Left ventricle myocardium superior (tissue), 1 donor: ENCODE measurements at places on chromosomes 4 and X. TPM values are rescaled to one million over a fixed set of nuclear protein-coding genes. Genes with fewer than 3 reads are reported as not detected.

The CHRNA9 gene
- total RNA-seq: not detected

The SLC34A2 gene
- 0.07 TPM for total RNA-seq

The RBM10 gene
- 32.9 TPM for total RNA-seq

The GPC3 gene
- total RNA-seq: 4.2 TPM

The SMIM31 gene
- total RNA-seq: not detected

The DRP2 gene
- 0.05 TPM for total RNA-seq

The MTMR8 gene
- 0.17 TPM for total RNA-seq

The BEND2 gene
- 0.12 TPM for total RNA-seq

The UGT2A1 gene
- not detected for total RNA-seq

The CRMP1 gene
- total RNA-seq: 1.3 TPM

The H2BW2 gene
- not detected for total RNA-seq

The FRMPD4 gene
- 0.99 TPM for total RNA-seq

The EPHA5 gene
- total RNA-seq: 0.17 TPM

The MAB21L2 gene
- total RNA-seq: 0.17 TPM

The NOX1 gene
- not detected for total RNA-seq

The CEP44 gene
- 12.3 TPM for total RNA-seq

The EDA2R gene
- 1.2 TPM for total RNA-seq

The STAP1 gene
- 0.22 TPM for total RNA-seq

The TAPT1 gene
- total RNA-seq: 40.9 TPM

The IDS gene
- 88.7 TPM for total RNA-seq

The XAGE1B gene
- not detected for total RNA-seq

The CCSER1 gene
- 13.3 TPM for total RNA-seq

The PAGE2B gene
- total RNA-seq: not detected

The SORCS2 gene
- total RNA-seq: 1.5 TPM

The CHRDL1 gene
- 4.4 TPM for total RNA-seq

The CLCN4 gene
- total RNA-seq: 30.0 TPM

The MAOA gene
- 103 TPM for total RNA-seq

The CT55 gene
- not detected for total RNA-seq

The ACE2 gene
- 12.7 TPM for total RNA-seq

The GPRASP2 gene
- 13.3 TPM for total RNA-seq

The PABPC4L gene
- total RNA-seq: 0.89 TPM

The DMRTC1B gene
- not detected for total RNA-seq

The HOPX gene
- total RNA-seq: 64.8 TPM

The MAGEA9B gene
- not detected for total RNA-seq

The CXCL9 gene
- 0.35 TPM for total RNA-seq

The PNMA5 gene
- not detected for total RNA-seq

The AMER1 gene
- total RNA-seq: 4.4 TPM

The ADH1A gene
- 0.57 TPM for total RNA-seq

The CTAG2 gene
- not detected for total RNA-seq

The MYOZ2 gene
- 792 TPM for total RNA-seq

The TTC29 gene
- not detected for total RNA-seq

The CORIN gene
- 96.8 TPM for total RNA-seq

The PRDM8 gene
- 1.0 TPM for total RNA-seq

The STOX2 gene
- 10.6 TPM for total RNA-seq

The HTN1 gene
- total RNA-seq: not detected

The SHROOM4 gene
- total RNA-seq: 8.9 TPM

The HS6ST2 gene
- not detected for total RNA-seq

The STATH gene
- total RNA-seq: not detected

The CLGN gene
- total RNA-seq: 91.1 TPM
